CD4-positive, alpha-beta T cell treated with Interleukin-10 for 1 hour (primary cell): ENCODE measurements at places on chromosomes 11 and 22.

DNA sequence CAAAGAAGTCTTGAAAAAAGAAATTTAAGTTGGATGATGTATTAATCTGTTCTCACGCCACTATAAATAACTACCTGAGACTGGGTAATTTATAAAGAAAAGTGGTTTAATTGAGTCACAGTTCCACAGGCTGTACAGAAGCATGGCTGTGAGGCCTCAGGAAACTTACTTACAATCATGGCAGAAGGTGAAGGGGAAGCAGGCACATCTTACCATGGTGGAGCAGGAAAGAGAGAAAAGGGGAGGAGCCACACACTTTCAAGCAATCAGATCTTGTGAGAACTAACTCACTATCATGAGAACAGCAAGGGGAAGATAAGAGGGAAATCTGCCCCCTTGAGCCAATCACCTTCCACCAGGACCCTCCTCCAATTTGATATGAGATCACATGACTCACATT is 65.7 kb upstream of the AMOTL1 start:
- no peak for DNase-seq

GRCh38 chr22:39925909-39926679 is 25.2 kb downstream of the GRAP2 start:
- DNase-seq = no peak

DNA sequence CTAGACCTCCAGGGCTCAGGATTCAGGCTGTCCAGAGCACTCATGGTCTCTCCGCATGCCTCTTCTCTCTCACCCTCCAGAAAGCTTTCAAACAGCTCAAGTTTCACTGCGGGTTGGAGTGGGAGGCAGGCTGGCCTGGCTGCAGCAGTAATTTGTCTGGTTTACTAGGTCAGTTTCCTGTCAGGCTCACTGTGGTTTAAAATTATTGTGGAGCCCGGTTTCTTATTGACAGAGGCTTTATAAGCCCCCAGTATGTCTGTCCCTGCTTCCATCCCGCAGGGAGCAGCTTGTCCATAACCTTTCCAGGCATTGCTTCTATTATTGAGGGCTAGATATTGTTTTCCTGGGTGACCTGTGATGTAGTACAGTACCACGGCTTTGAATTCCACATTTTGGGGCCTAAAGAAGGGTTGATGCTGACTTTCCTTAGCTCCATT is 235.3 kb upstream of the SORL1-AS1 start:
- DNase-seq = no peak

- no peak for DNase-seq
These were observed 261.3 kb upstream of the LRRC4C start for GRCh38 chr11:41720761-41721160.

- DNase-seq = no peak
These were observed 746.4 kb downstream of the OPCML start for GRCh38 chr11:132785878-132786277.

- no peak for DNase-seq
These were observed 532.2 kb upstream of the API5 start for GRCh38 chr11:42779555-42779954.

DNA sequence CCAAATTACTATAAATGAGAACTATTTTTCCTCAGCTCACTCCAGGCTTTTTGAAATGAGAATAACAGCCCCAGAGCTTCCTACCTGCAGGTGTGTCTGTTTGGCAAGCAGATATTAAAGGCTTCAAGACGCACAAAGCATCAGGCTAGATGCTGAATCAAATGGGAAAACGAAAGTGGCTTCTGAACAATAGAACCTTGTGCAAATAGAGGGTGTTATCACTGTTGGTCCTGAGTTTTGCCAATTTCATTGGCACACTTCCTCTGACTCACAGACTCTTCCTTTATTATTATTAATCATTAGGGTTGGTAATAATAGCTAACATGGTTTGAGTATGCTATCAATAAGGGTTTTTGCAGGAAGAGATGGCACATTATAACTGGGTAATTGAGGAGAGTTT is 13.4 kb downstream of the SYT13 start:
- no peak for DNase-seq

- no peak for DNase-seq
These were observed 101.2 kb downstream of the NAT10 start for GRCh38 chr11:34206407-34207300.

- no peak for DNase-seq
These were observed 20.9 kb upstream of the UPB1 start for GRCh38 chr22:24474221-24474620.

DNA sequence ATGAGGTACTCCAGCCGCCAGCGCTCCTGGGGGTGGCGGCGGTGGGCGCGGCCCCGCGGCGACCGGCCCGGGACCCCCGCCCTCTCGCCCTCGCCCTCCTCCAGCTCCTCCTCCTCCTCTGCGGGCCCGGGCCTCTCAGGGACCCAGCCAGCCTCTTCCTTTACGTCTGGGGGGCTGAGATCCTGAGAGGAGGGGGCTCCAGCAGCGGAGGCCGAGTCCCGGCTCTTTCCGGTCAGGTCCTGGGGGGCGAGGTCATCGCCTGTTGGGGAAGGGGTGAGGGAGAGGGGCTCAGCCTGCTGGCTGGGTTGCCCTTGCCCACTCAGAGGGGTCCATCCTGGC is 4.3 kb downstream of the ZFTA start:
- no peak for DNase-seq

- no peak for DNase-seq
These were observed 44.9 kb downstream of the LRRC32 start for GRCh38 chr11:76625472-76626186.

GRCh38 chr22:31271026-31271425 is 21.3 kb downstream of the PIK3IP1 start:
- no peak for DNase-seq

- DNase-seq = no peak
These were observed 117.5 kb upstream of the ALX4 start for GRCh38 chr11:44427432-44427831.

GRCh38 chr11:65927904-65928397 is 8.7 kb downstream of the DRAP1 start:
- peak; percentile 88 for DNase-seq

GRCh38 chr11:43164831-43165230 is 147.0 kb upstream of the API5 start:
- DNase-seq = no peak

DNA sequence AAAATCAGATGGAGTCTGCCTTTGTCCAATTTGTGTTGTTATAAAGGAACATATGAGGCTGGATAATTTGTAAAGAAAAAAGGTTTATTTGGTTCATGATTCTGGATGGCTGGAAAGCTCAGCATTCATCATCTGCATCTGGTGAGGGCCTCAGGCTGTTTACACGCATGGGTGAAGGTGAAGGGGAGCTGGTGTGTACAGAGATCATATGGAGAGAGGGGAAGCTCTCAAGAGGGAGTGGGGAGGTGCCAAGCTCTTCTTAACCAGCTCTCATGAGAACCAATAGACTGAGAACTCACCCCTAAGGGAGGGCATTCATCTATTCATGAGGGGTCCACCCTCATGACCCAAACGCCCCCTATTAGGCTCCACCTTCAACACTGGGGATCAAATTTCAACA is 40.0 kb downstream of the NEU3 start:
- no peak for DNase-seq

GRCh38 chr11:75583718-75584658 is 21.9 kb downstream of the SERPINH1 start:
- DNase-seq = no peak

DNA sequence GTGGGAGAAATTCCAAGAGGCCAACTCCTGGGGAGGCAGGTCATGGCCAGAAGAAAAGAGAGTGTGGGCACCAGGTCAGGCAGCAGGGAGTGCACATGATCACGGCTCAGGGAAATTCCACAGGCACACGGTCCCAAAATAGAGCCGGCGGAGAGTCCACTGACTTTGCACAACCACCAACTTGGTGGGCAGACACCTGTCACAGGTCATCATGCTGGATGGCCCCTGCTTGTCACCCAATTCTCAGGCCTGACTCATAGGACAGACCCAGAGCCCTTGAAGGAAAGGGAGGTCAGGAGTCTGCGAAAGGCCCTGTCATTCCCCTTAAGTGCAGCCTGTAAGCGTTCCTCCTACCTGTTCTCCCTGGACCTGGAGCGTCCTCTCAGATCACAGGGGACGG is 15.8 kb downstream of the APOL2 start:
- DNase-seq = no peak

GRCh38 chr11:34640050-34640923 is 19.4 kb downstream of the EHF start:
- no peak for DNase-seq

GRCh38 chr11:25441421-25441820 is 890.5 kb upstream of the ANO3 start:
- DNase-seq = no peak

- DNase-seq = no peak
These were observed 38.1 kb downstream of the AHNAK start for GRCh38 chr11:62508336-62509058.

- DNase-seq = no peak
These were observed 66.6 kb upstream of the MPPED2 start for GRCh38 chr11:30652801-30653200.

DNA sequence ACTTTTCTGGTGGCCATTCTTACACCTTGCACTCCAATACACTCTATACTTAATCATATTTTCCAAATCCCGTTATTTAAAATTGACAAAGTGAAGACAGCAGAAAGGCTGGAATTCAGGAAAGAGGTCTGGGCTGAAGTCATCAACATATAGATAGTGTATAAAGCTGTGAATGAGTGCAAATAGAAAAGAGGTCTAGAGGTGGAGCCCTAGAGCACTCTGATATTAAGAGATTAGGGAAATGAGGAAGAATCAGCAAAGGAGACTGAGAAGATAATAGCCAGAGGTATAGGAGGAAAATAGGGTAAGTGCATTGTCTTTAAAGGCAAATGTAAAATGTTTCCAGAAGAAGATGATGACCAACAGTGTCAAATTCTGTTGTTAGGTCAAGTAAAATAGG is 7.9 kb downstream of the CTR9 start:
- no peak for DNase-seq

DNA sequence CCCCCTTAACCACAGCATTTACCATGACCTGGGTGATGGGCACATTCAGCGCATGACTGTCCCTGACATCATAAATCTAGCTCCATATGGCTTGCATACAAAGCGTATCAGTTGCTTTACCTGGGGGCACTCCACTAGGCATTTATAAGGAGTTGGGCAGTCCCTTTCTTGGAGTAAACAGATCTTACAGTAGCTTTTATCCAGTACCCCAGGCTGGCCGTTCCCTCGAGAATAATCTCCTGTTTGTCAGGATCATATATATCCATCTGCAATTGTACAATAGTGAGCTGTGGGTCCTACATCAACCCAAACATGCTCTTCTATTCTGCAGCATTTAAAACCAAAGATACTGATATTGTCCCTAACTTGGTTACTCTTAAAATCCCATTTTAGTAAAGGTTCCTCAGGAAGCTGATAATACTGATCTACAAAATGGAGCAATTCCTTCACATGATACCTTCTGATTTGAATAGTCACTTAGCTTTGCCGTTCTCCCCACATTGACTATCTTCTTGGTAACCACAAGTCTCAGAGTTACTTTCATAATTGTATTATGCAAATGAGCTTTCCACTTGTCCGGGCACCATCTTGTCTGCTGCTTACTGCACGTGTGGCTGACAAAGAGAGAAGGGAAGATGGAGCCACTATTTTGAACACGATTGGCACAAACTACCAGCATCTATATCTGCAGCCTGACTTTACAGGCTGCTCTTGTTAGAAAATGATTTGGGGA is 205.0 kb downstream of the CWF19L2 start:
- DNase-seq = no peak

DNA sequence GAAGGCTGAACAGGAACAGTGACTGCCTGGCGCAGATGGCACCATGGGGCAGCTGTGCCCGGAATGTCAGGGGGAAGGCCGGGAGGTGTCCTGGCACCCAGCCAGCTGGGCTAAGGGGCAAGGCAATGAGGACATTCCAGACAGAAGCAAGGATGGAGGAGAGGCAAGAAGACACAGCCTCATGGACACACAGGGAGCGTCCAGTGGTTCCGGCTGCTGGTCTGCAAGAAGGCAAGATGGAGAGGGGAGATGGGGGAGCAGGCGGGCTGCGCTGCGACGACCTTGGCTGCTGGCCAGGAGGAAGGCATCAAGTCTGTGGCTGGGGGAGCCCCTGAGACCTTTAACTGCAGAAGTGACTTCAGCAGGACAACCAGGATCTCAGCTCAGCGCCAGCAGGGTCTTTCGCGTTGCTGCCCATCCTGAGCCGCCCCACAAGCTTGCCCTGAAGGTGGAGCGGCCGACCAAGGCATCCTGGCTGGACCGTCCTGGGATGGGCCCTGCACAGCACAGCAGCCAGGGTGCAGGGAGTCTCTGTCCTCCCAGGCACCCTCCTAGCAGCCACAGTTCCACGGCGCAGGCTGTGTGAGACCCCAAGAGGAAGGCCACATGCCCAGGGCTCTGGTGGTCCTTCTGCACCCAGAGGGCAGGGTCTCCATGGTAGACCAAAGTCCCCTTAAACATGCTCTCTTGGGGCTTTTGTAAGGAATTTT is 531.7 kb downstream of the BRD1 start:
- no peak for DNase-seq

DNA sequence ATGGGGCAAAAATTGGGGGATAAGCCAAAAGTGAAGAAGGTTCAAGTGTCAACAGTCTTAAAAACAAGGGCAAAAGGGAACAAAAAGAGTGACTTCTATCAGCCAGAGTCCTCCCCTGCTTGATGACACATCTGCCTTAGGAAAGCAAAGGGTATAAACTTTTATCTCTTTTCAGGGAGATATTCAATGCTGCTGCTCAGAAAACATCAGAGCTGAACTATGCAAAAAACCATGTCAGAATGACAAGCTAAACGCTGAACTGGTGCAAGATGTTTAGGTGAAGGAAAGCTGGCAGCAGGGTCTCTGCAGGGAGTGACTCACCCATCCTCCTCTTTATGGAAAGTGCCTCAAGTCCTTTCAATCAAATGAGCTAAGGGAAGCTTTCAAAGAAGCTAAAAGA is 24.7 kb downstream of the ALG9 start:
- DNase-seq = no peak

- no peak for DNase-seq
These were observed 682 bp downstream of the LARGE1 start for GRCh38 chr22:33919391-33920196.

- DNase-seq = no peak
These were observed 1.8 kb downstream of the TTC17 start for GRCh38 chr11:43360361-43361032.

DNA sequence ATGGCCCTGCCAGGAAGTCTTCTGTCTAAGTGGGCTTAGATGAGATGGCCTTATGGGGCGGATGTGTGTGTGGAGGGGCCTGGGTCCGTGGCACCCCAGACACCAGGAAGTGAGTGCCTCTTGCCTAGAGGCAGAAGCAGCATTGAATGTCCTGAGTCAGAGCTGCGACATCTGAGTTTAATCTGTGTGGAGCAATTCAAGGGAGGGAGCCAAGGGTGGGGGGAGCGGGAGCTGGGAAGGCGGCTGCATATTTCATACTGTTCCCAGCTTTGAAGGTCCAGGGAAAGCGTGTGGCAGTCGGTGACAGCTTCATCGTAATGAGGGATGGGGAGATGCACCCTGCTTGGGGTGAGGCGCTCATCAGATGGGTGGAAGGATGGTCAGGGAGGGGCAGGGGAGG is 73.5 kb upstream of the THY1 start:
- DNase-seq = no peak
